ENCODE measurements at places on chromosomes 11 and 22. TPM values are rescaled to one million over a fixed set of nuclear protein-coding genes. Genes with fewer than 3 reads are reported as not detected.

Gene OR52H1
- total RNA-seq: 0.81 TPM

Gene ISX
- not detected for total RNA-seq

Gene DDI1
- not detected for total RNA-seq

Gene KDM4D
- total RNA-seq: 1.1 TPM

Gene GGTLC3
- total RNA-seq: not detected

Gene CCDC87
- total RNA-seq: 0.45 TPM

Gene C11orf91
- total RNA-seq: not detected

Gene LRRC74B
- total RNA-seq: not detected

Gene APOA5
- not detected for total RNA-seq

Gene MICAL2
- 31.9 TPM for total RNA-seq

Gene TMEM45B
- total RNA-seq: not detected

Gene TUBA8
- not detected for total RNA-seq

Gene PDE2A
- total RNA-seq: 0.41 TPM

Gene FZD4
- total RNA-seq: 50.2 TPM

Gene F2
- total RNA-seq: not detected

Gene KMT2A
- total RNA-seq: 38.9 TPM

Gene ZNF143
- 15.1 TPM for total RNA-seq

Gene BRSK2
- not detected for total RNA-seq

Gene RBMXL2
- total RNA-seq: not detected

Gene MGAT3
- 0.27 TPM for total RNA-seq

Gene SPA17
- 3.9 TPM for total RNA-seq

Gene ZC3H7B
- total RNA-seq: 45.9 TPM

Gene TRPM5
- total RNA-seq: not detected

Gene MIAT
- 0.72 TPM for total RNA-seq

Gene E2F8
- total RNA-seq: 4.4 TPM

Gene SPON1
- 42.9 TPM for total RNA-seq

Gene CYTH4
- total RNA-seq: 0.72 TPM

Gene UBQLNL
- total RNA-seq: 0.36 TPM

Gene IGSF22
- not detected for total RNA-seq

Gene PRG3
- not detected for total RNA-seq

Gene IGF2
- total RNA-seq: 3.3 TPM

Gene RAC2
- total RNA-seq: 14.4 TPM

Gene OR2D2
- not detected for total RNA-seq

Gene MAPK1
- total RNA-seq: 74.2 TPM

Gene KCTD14
- 0.45 TPM for total RNA-seq

Gene ANO3
- total RNA-seq: 0.98 TPM

Gene DEPDC5
- total RNA-seq: 17.7 TPM

Gene EFEMP2
- total RNA-seq: 57.3 TPM
